ENCODE measurements at places on chromosomes 1 and 21.

DNA sequence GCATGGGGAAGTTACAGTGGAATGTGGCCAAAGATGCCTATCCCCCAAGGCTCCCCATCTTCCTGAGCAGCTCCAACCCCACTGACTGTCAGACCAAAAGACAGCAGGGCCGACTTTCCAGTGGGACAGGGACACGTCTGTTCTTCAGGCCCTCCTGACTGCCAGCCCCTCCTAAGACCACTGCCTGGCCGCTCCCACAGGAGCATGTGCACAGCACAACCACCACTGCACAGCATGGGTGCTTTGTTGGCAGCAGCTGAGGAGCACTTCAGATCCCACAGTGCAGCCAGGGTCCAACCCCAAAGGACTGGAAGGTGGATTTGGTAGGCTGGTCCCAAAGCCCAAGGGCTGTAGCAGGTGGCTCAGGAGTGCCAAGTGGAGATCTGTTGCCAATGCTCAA, 648.3 kb upstream of the BRINP3 start:
- no peak for DNase-seq

DNA sequence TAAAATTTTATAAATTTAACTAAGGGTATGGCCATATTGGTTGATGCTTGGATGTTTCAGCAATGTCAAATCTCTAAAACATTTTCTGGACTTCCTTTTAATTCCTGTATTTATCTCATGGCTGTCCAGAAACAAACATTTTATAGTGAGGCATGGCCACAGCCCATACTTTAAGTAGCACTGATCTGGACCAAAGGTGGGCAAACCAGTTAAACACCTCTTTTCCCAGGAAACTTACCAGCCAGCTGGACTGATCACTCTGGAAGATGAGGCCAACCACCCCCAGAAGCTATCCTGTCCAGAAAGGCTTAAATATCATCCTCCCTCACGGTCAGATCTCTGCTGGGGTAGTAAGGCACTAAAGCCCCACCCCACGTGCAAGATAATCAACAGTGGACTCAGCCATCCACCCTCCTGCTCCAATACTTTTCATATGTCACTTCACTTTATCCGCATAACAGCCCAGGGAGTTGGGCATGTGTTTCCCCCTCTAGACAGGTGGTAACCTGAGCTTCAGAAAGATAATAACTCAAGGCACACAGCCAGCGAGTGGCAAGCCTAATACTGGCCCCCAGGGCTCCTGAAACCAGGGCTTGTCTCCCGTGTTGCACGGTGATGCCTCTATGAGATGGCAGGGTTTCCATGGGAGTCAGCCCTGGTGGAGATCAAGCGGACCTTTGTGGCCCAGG, 120.5 kb upstream of the NGF start:
- no peak for DNase-seq

DNA sequence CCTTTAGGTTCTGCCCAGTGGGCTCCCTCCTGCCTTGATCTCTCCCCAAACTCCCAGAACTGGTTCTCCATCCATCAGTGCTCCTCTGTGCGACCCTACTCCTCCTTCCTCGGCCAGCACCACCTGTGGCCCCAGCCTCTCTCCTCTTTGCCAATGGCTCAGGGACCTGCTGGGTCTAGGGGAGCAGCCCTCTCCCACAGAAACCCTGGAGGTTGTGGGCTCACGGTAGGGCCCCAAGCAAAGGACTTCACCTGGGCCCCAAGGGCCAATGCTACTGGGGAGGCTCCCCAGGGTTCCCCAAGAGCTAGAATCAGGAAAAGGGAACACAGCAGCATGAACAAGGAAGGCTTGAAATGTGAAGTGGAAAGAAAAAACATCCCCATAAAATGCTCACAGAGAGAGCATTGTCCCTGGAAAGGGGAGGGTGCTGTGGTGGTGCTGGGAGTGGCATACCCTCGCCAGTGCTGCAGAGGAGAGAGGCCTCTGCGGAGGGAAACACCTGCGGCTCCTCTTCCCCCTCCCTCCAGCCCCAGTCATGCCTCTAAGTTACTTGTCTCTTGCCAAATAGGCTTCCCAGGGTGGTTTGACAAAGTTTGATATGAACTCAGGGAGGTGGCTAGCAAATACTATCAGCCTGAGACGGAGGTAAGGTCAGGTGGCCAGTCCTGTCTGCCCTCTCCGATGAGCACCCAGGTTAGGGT, 2.5 kb downstream of the TMEM63A start:
- DNase-seq = no peak

GRCh38 chr1:67748630-67749029, 63.6 kb downstream of the GADD45A start:
- DNase-seq = no peak

GRCh38 chr1:196143602-196144342, 464.5 kb downstream of the KCNT2 start:
- no peak for DNase-seq

DNA sequence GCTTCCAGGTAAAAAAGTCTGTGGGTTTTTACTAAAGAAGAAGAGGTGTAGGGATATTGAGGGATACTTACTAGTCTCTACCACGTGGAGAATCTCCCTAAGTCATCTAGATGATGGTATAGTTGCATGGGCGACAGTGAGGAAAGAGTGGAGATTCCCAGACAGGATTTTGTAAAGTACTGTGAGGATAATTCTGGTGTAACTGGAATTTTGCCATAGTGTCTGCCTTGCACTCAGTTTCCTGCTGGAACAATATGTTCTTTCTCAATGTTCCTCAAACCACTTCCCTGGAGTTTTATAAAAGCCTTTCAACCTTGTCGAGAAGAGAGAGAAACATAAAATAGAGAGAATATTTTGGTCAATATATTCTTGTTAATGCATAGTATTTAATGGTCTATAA, 95.1 kb upstream of the WLS start:
- DNase-seq = no peak

GRCh38 chr1:30446508-30446907, 276.9 kb downstream of the MATN1 start:
- DNase-seq = no peak

GRCh38 chr1:24047110-24047477, 64.8 kb downstream of the MYOM3 start:
- DNase-seq = no peak

GRCh38 chr1:54353959-54354358, 52.2 kb downstream of the SSBP3 start:
- DNase-seq = no peak

GRCh38 chr1:198771563-198772153, 132.8 kb downstream of the PTPRC start:
- no peak for DNase-seq

GRCh38 chr1:202090994-202091393, 31.7 kb upstream of the GPR37L1 start:
- DNase-seq = no peak
